ENCODE measurements at places on chromosomes 2 and 18. TPM values are rescaled to one million over a fixed set of nuclear protein-coding genes. Genes with fewer than 3 reads are reported as not detected.

Gene BOLL
- 1.1 TPM for polyA plus RNA-seq

DNA sequence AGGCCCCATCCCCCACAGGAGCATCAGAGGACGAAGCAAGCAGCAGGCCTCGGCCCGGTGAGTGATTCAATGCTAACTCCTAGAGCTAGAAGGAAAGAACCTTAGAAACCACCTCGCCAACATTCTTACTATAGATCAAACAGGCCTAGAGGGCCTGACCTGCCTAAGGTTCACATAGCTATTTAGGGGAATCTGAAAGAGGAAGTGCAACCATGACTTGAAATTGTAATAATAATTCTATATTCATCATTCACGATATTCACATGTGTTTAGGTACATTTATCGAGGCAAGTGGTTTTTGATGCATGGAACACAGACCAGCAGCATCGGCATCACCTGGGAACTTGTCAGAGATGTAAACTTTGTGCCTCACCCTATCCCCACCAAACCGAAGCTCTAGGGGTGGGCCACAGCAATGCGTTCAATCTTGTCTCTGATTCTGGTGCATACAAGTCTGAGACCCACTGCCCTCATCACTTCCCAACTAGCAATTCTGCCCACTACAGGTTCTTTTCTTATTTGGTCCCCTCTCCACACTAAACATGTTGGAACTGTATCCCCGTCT is 78.0 kb upstream of the DNMT3A start:
- peak; percentile 33 for DNase-seq

Gene TUBB8B
- 0.74 TPM for polyA plus RNA-seq

GRCh38 chr18:59267503-59268126 is 5.6 kb downstream of the RAX start:
- peak; percentile 75 for DNase-seq

- DNase-seq, result no peak
Measured at GRCh38 chr2:113219889-113220641, 46.3 kb downstream of the PSD4 start.

- no peak for DNase-seq
Measured at GRCh38 chr2:25473758-25474340, 132.1 kb upstream of the DNMT3A start.

DNA sequence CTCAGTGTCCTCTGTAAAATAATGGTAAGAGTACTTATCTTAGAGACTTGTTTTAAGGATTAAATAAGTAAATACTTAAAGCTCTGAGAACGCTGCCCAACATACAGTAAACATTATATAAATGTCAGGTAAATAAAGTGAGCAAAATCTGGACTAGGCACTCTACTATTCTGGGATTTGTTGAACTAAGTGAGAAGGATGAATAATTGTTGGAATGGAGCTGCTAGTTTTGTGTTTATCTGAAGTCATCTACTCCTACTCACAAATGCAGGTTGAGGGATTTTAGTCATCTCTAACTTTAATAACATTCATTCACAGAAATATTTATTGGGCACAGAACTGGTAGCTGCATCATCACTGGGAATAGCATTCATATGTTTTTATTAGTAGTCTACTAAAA is 103.4 kb downstream of the MEIS1 start:
- no peak for DNase-seq

DNA sequence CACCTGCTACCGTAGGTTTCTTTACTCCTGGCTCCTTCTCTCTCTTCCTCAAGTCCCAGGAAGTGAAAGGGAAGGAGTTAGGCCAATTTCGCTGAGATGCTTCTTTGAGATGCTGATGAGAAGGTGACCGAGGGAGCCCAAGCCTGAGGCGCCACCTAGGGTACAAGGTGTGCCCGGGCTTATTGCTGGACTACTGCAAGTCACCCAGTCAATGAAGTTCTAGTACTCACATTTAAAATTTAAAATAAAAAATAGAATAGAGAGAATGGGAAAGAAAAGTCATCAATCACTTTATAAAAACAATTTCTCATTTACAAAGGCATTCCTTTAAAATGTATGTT is 45.3 kb downstream of the ACAA2 start:
- peak; percentile 93 for DNase-seq

Gene DHRS9
- not detected for polyA plus RNA-seq

Gene AMER3
- polyA plus RNA-seq, result not detected

Gene RAB31
- polyA plus RNA-seq, result 34.0 TPM

- DNase-seq, result no peak
Measured at GRCh38 chr2:102540882-102541281, 67.9 kb downstream of the SLC9A4 start.

DNA sequence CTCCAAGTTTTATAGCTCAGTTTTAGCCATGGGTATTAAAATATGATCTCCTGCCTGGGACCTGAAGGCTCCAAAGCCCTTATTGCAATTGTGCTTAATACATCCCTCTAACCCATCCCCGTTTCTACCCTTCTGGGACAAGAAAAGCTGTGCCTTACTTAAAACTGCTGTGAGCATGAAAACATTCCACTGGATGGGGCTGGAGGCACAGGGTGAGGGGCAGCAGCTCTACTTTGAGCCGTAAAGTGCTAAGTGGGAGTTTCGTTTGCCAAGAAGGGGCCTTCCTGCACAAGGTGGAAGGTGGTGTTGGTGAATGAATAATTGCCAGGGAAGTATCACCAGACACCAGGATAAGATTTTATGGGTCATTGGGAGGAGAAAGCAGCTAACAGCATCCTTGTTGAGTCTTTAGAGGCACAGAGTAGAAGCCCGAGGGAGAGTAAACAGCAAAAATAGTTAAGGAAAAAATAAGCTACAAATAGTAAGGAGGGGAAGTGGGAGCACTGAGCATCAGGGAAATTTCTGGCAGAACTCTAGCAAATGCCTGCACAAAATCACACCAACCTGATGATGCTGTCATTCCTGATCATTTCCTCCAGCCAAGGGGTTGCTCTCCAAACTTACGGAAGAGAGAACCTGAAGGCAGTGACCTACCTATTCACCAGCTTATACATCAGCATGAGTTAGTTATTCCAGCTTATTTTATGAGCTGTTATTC is 218.4 kb downstream of the MREG start:
- DNase-seq, result peak; percentile 81

GRCh38 chr18:68714366-68714711 is 569 bp downstream of the TMX3 start:
- DNase-seq, result peak; percentile 18

Gene OR6B3
- polyA plus RNA-seq, result not detected

DNA sequence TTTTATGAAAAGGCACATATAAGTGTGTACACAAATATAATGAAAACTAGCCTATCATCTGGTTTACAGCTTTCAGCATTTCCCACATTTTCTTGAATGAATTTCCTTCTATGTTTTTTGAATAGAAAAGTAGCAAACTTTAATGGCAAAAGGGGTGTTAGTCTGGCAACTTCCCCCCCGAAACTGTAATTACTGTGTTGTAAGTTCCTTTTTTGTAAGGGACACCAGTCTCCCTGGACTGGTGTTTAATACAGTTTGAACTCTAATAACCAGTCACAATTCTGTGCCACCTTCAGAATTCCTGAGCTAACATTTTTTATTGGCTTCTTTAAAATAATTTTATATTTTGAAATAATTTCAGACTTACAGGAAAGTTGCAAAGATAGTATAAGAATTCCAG is 94.2 kb downstream of the ACSL3 start:
- no peak for DNase-seq

GRCh38 chr18:47163241-47163640 is 12.9 kb downstream of the IER3IP1 start:
- no peak for DNase-seq

Gene ABHD1
- polyA plus RNA-seq, result 0.55 TPM

DNA sequence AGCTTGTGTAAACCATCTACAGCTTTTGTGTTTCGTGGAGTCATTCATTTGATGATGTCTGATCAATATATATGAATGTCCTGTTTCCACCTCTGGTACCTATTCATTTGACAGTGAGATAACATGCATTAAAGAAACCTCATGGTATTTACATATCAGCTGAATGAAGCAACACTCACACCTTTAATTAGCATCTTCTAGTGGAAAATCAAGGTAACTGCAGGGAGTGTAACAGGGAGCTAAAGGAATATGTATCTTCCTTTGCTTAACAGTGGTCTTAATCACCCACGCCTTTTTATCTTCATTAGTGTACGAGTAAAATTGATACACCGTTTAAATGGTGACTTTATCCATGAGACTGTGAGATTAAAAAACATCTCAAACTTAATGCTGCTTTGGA is 15.6 kb downstream of the SLC39A10 start:
- DNase-seq, result peak; percentile 63

Gene TFCP2L1
- 1.2 TPM for polyA plus RNA-seq

Gene SCN3A
- polyA plus RNA-seq, result not detected

DNA sequence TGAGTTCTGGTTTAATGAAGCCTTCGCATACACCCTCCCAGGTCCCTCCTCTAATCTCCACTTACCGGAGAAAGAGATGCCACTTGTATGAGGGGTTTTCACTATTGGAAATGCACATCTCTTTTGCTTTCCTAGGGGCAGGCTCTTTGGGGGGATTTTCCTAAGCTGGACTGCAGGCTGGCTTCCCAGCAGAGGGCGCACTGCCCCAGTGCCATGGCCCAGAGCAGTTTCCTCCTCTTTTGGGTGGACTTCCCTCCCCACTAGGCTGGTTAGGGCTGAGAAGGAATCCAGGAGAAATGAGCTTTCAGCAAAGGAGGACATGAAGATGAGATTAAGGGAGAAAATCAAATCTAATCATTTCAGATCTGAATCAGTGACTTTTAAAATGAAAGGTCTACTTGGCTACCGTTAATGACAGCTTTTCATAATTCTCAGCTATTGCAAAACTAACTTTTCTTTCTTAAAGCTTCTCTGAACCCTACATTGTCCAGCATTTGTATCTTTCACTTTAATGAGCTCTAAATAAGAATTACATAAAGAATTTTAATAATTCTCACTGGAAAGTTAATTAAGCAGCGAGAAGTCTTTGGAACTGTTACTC is 784.1 kb upstream of the FANCL start:
- peak; percentile 72 for DNase-seq

DNA sequence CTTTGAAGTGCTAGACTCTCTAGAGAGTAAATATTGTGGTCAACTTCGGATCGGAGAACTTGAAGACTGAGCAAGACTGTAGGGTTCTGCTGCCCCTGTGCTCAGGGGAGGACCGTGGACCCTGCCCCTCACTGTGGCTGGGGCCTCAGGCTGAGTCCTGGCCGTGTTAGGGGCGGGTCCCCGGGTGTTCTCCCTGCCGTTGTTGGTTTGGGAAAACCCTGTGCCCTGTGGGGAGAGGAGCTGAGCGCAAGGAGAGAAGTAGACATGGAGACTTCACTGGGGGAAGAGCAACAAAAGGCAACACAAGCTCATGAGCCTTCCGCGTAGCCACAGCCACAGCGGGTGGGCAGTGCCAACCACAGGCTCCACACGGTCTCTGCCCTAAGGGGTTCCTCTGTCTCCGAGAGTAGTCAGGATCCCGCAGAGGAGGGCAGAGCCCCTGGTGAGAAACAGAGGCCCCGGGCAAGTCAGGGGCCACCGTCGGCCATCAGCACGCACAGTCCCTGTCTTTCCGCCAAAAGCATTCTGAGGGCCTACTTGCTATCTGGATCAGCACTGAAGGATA is 53.1 kb downstream of the NTSR2 start:
- no peak for DNase-seq

GRCh38 chr2:72081451-72081850 is 66.2 kb downstream of the CYP26B1 start:
- DNase-seq, result no peak

GRCh38 chr2:151945186-151945585 is 117.0 kb upstream of the ARL5A start:
- DNase-seq, result no peak

- no peak for DNase-seq
Measured at GRCh38 chr2:109070290-109070689, 58.7 kb upstream of the SH3RF3 start.

DNA sequence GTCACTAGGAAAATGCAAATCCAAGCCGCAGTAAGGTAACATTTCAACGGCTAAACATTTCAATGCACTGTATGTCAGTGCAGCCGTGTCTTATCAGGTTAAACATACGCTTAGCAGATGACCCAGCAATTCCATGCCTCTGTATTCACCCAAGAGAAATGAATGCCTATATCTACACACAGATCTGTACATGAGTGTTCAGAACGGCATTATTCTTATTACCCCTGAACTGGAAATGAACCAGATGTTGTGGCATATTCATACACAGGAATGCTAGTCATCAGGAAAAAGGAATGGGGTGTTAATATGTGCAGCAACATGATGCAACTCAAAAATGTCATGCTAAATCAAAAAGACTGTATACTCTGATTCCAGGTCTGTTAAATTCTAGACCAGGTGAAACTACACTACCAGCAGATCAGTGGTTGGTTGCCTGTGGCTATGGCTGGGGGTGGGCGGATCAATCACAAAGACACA is 80.4 kb upstream of the RPL31 start:
- no peak for DNase-seq

GRCh38 chr2:1567556-1568344 is 154.5 kb downstream of the TPO start:
- DNase-seq, result no peak

- DNase-seq, result no peak
Measured at GRCh38 chr2:100592226-100592625, 29.4 kb downstream of the PDCL3 start.

DNA sequence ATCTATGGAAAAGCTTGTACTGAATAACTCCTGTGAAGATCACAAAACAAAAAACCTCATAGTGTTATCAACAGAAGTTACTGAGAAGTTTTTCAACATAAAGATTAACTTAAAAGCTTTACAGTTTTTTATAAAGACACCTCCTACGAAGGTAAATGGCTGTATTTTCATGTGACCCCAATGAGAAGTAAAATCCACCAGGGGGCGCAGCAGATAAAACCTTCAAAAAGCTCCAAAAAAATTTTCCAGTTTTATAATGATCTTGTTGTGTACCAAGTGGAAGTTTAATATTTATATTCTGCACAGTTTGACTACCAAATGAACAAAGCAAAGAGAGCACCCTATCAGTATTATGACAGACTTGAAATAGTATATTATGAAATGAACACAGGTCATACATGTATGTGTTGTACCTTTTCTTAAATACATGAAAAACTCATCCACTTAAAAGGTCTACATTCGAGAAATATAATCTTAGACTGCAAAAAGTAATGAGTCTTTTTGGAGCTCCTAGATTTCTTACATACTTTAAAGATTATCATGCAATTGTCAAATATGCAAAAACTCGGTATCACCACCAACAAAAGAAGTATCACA is 38.5 kb downstream of the PNO1 start:
- peak; percentile 55 for DNase-seq

Gene ST8SIA5
- polyA plus RNA-seq, result 3.0 TPM

GRCh38 chr2:120875431-120875830 is 139.8 kb downstream of the GLI2 start:
- no peak for DNase-seq
